ENCODE measurements at places on chromosomes 12 and 14.

- DNase-seq: no peak
Observed at GRCh38 chr12:89062996-89063395, 289.3 kb downstream of the DUSP6 start.

DNA sequence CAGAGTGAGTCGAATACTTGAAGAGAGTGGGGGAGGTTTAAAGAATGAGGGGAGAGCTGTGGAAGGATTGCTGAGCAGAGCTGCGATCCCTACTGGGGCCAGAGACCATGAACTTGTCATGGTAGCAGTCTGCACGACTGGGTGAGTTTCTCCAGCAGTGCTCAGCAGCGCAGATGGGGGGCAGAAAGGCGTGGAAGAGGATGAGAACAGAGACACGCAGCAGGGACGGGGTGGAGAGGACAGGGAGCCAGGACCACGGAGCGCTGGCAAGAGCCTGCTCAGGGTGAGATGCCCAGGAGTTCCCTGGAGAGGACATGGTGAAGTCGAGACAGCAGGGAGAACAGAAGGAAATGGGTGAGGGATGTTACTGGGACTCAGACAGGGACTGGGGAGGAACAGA lies 2.1 kb upstream of the AQP6 start:
- no peak for DNase-seq

DNA sequence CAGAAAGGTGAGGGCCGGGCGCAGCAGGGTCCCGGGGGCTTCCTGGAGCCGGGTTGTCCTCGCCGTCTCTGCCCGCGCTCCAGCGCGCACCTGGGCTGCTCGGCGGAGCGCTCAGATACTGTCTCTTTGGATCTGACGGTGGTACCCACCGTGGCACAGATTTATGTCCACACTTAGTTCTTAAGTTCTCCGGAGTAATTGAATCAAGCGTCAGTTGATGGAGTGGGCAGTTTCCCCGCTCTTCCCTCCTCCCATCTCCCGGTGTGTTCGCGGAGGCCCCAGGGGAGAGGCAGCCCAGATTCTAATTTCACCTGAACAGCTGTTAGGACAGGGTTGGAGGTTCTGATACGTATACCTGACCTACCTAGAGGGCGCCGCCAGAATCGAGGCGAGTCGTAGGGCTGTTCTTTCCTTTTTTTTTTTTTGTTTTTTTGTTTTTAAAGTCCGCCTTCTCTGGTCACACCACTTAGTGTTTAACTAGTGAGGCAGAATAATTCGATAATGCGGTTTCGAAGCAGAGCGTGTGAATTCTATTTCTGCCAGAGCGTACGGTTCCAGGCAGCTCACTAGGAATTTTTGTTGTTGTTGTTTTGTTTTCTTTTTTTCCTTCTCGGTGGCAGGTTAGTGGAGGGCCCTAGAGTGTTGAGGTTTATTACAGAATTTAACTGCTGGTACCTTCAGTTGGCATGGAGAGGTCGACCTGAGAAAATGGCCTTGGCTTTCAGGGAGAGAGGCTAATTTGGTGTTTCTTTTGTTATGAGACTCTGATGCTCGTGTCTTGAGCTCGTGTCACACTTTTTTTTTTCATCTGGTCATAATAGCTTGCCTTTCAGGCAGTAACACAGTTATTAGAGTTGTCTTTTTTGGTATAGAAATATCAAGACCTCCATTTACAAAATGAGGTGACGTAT lies 22.3 kb upstream of the GNS start:
- no peak for DNase-seq

DNA sequence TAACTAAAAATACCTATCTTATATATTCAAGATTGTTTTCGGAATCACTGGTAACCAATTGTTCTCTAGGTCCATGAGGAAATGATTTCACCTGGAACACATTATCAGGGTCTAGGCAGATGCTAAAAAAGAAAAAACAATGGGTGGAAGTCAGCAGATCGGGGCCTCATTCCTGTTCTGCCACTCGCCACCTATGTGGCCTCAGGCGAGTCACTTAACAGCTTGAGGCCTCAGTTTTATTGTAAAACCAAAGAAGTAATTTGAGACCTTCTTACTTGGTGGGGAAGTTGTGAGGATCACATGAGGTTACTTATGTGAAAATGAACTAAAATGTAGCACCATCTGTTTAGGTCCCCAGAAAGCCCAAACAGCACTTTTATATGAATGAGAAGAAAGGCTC lies 6.2 kb upstream of the RNASE10 start:
- no peak for DNase-seq

DNA sequence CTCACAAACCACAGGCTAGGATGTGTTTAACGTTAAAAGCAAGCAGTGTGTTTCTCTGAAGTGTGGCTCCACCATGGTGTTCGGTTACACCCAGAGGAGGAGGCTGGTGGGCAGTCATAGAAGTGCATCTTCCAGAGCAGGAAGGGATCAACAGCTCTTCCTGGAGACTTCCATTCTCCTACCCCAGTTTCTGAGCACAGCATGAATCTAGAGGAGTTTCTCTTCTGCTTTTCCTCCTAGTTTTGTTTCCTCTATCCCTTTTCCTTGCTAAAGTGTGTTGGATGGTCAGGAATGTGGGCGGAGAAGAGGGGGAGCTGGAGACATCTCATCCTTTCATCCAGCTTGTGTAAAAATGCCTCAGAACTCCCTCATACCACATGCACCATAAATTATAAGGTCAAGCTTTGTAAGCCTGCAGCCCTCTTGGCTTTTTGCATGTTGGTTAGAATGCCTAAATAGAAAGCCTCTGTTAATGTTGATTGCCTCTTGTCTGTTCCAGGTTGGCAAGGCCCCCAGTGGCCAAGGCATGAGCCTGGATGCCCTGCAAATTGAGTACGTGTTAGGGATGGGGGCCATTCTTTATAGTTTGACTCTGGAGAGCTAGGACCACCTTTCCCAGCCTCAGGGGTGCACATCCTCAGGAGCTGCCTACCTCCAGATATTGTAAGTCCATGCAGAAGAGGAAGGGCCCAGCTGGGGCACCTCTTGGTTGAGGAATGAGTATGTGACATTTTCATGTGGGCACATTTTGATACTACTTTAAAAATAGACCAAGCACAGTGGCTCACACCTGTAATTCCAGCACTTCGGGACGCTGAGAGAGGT lies 4.0 kb upstream of the CKAP4 start:
- no peak for DNase-seq

DNA sequence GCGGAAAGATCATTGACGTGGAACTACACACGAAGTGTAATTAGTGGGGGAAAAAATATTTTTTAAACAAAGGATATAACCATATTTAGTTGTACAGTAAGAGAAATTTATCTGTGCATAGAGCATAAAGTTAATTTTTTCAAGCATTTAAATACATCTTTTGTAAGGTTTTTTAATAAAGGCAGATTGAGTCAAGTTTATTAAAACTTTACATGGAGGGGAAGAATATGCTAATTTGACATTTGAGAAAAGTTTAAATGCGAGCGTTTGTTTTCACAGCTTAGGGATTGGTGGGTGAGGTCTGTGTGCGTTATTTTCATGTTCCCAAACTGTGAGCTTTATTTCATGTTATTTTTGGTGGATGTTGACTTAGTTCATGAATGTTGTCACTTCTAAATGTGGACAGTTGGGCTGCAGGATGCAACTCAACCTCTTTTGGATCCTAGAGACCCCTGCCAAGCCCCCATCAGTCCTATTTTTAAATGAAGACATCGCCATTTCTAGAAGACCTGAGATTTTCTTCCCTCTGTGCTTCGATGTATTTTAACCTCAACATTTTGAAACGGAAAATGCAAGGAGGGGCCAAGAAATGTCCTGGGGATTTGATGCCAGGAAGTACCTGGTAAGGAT lies 32.3 kb downstream of the BRI3BP start:
- DNase-seq: no peak

DNA sequence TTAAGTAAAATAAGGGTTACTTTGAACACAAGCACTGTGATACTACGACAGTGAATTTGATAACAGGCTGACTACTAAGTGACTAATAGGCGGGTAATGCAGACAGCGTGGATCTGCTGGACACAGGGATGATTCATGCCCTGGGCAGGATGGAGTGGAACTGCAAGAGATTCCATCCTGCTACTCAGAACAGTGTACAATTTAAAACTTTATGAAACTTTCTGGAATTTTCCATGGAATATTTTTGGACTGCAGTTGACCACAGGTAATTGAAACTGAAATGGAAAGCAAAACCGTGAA lies 46.0 kb downstream of the YEATS4 start:
- no peak for DNase-seq

DNA sequence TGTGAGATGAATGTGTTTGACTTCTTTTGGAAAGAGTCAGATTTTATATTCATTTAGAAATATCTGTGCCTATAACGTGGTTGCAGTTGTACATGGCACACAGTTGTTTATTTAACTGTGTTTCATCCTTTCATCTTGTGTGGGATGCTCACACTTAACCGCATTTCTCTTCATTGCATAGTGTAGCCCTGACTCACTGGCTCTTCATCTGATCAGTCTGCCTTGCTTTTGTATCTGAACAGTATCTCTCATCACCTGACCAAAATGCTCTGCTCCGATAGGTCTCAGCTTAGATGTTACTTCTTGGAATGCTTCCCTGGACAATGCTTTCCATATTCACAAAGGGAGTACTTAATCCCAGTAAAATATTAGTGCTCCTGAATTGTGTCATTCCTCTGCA lies 83.4 kb downstream of the PDE3A start:
- no peak for DNase-seq

DNA sequence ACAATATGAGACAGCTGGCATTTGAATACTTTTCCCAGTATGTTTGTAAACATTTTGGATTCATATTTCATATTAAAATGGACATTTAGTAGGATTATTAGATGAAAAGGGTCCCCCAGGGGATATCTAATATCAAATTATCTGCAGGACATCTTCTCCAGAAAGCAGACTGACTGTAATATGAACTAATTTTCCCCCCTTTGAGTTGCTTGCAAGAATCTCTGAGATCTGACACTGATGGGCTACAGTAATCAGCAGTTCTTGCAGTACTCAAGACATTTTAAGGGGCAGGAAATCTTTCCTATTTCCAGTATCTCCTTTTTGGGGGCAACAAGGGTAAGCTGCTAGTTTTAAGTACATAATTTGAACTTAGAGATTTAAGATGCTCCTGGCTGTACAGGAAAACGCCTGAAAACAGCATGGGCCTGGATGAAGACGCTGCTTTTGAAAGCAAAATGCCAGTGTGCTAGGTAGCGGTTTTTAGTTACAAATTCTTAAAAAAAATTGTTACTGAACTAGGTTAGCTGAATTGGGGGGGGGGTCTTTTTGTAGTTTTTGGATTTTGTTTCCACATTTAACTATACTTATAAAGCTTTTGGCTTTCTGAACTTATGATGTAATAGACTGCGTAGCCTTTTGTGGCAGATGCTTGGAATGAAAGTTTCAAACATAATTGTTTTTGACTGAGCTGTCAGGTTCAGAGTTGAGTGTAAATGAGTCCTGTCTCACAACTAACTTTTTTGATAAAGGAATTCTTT lies 2.2 kb downstream of the FRMD6 start:
- DNase-seq: no peak

- no peak for DNase-seq
Observed at GRCh38 chr12:62909340-62909739, 25.6 kb downstream of the PPM1H start.

- no peak for DNase-seq
Observed at GRCh38 chr14:52325126-52325525, 11.0 kb downstream of the PTGER2 start.

GRCh38 chr12:3030821-3031429 lies 46.3 kb upstream of the TSPAN9 start:
- DNase-seq: no peak

- no peak for DNase-seq
Observed at GRCh38 chr12:3141339-3142321, 64.5 kb downstream of the TSPAN9 start.

GRCh38 chr14:73829526-73830431 lies 21.9 kb upstream of the PTGR2 start:
- peak; percentile 66 for DNase-seq

DNA sequence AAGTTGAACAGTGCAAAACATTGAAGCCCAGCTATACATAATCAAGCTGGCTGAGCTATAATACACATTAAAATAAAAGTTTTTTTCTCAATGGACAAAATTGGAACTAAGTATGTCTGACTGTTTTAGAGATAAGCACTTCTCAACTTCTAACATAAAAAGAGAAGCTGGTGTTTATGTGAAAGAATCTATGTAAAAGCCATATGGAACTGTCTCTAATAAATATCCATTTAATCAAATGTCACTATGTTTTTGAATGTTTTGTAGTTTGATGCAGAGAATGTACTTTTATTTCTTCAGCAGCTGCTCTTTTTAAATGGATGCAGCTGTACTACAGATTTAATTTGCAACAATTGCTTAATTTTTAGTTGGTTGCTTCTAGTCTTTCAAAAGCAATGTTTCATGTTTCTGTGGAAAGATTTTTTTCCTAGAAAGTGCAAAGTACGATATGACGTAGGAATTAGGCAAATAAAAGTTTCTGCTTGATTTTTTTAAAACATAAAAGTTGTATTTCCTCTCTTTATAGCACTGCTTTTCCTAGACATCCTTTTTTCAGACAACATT lies 114.2 kb downstream of the PDE3A start:
- no peak for DNase-seq

- no peak for DNase-seq
Observed at GRCh38 chr12:96099986-96100385, 64.6 kb upstream of the LTA4H start.

Data from activated CD4-positive, alpha-beta T cell treated with anti-CD3 and anti-CD28 coated beads, Interleukin-2, amount 50 U/mL, for 48 hours (primary cell).